Stimulated activated CD4-positive, alpha-beta T cell treated with anti-CD3 and anti-CD28 coated beads, Interleukin-1b, Interleukin-23, amount 100 ng/mL, for 48 hours (primary cell): ENCODE measurements at places on chromosomes 3 and 15.

- DNase-seq, result no peak
These were observed 427.5 kb upstream of the ALCAM start for GRCh38 chr3:104939196-104939595.

- DNase-seq, result no peak
These were observed 7.9 kb downstream of the ALAS1 start for GRCh38 chr3:52205727-52206372.

DNA sequence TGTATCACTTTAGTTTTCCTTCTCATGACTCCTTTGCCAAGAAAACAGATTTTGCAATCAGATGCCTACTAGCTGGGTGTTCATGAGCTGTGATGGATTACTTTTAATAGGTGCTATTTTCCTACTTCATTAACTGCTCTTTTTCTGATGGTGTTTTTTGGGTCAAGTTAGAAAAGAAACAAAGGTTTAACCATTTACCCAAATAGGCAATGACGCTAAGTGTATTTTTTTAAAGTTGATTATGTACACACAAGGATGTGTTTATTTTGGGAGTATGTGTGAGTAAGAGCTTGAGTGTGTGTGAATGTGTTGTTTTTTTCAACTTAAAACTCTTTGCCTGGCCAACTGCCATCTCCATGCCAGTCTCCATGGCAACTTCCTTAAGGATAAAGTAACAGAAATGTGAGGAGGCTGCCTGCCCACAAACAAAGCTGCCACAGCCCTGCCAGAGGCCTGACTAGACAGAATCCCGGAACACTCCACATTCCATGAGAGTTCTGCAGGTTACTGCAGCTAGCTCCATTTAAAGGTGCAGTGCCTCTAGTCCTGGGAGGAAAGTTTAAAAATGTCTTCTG is 215.6 kb upstream of the RBMS3 start:
- DNase-seq, result no peak

- DNase-seq, result no peak
These were observed 100.2 kb downstream of the TMCC1 start for GRCh38 chr3:129793319-129793718.

DNA sequence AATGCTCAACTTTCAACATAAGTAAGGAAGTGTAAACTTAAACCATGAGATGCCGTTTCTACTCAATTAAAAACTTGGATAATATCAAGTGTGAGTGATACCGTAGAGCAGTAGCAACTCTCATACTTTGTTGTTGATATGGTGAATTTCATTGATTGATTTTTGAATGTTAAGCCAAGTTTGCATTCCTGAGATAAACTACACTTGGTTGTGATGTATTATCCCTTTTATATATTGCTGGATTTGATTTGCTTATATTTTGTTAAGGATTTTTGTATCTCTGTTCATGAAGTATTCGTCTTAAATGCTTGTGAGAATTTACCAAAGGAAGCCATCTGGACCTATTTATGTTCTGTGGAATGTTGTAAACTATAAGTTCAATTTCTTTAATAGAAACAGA is 21.7 kb downstream of the SLMAP start:
- DNase-seq, result no peak

- no peak for DNase-seq
These were observed 26.9 kb downstream of the GYG1 start for GRCh38 chr3:149018247-149018646.
